ENCODE measurements at places on chromosomes 1 and 21. TPM values are rescaled to one million over a fixed set of nuclear protein-coding genes. Genes with fewer than 3 reads are reported as not detected.

Gene TTF2
- total RNA-seq = 27.8 TPM

Gene AVPR1B
- not detected for total RNA-seq

Gene GFI1
- total RNA-seq = 1.1 TPM

Gene RTCA
- 46.9 TPM for total RNA-seq

Gene SV2A
- total RNA-seq = 38.3 TPM

Gene PTCH2
- total RNA-seq = 4.6 TPM

Gene FCER1A
- total RNA-seq = 0.77 TPM

Gene PLEKHG5
- total RNA-seq = 34.3 TPM

Gene LYPLA2
- total RNA-seq = 26.6 TPM

Gene IL22RA1
- not detected for total RNA-seq

Gene SH3GLB1
- total RNA-seq = 97.4 TPM

Gene SPATA45
- total RNA-seq = not detected

Gene VHLL
- total RNA-seq = not detected

Gene NMNAT2
- total RNA-seq = 7.5 TPM

Gene GRIK1
- total RNA-seq = 33.3 TPM

Gene SLC6A9
- 35.0 TPM for total RNA-seq

Gene PRAMEF25
- total RNA-seq = not detected

Gene HENMT1
- 8.1 TPM for total RNA-seq

Gene CD34
- 54.6 TPM for total RNA-seq

Gene CLDN17
- not detected for total RNA-seq

Measured in camera-type eye (tissue), 1 donor.